ENCODE measurements at places on chromosomes 7 and 10. TPM values are rescaled to one million over a fixed set of nuclear protein-coding genes. Genes with fewer than 3 reads are reported as not detected.

RNF32 gene
- total RNA-seq = 2.3 TPM

NRAP gene
- total RNA-seq = not detected

ZPBP gene
- not detected for total RNA-seq

SPDYE5 gene
- total RNA-seq = not detected

POP7 gene
- total RNA-seq = 72.8 TPM

AGAP5 gene
- total RNA-seq = 6.7 TPM

All from Karpas-422 (cell line).